Stimulated activated CD4-positive, alpha-beta T cell treated with anti-CD3 and anti-CD28 coated beads, Interleukin-2, amount 100 ng/mL, for 4 hours (primary cell): ENCODE measurements at places on chromosomes 6 and 20.
A peak's percentile ranks its signal among the peaks of the same experiment; 100 is the strongest.

- DNase-seq, result no peak
Observed at GRCh38 chr20:53944796-53945195, 125.6 kb downstream of the BCAS1 start.

GRCh38 chr6:6317386-6317785 is 3.1 kb downstream of the F13A1 start:
- no peak for DNase-seq

GRCh38 chr6:101080597-101080996 is 199.5 kb upstream of the ASCC3 start:
- DNase-seq, result no peak

DNA sequence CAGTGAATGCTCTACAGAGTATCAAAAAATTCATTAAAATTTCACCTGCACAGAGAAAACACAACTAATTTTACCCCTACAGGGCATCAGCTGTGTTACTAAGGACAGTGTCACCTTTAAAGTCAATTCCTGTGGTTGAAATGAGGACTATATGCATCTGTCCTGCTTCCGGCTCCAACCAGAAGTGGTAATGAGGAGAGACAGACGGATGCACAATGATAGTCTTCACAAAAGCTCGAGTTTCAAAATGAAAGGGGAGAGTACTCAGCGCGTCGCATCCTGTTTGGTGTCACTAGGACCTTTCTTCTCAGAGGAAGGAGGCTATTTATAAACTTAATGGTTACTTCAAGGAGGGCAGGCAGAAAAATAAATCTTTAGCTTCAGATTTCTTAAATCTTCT is 86.5 kb downstream of the LYRM4 start:
- DNase-seq, result no peak

GRCh38 chr20:16617056-16617455 is 43.8 kb upstream of the KIF16B start:
- no peak for DNase-seq

GRCh38 chr20:39309458-39309857 is 347.3 kb downstream of the DHX35 start:
- no peak for DNase-seq

DNA sequence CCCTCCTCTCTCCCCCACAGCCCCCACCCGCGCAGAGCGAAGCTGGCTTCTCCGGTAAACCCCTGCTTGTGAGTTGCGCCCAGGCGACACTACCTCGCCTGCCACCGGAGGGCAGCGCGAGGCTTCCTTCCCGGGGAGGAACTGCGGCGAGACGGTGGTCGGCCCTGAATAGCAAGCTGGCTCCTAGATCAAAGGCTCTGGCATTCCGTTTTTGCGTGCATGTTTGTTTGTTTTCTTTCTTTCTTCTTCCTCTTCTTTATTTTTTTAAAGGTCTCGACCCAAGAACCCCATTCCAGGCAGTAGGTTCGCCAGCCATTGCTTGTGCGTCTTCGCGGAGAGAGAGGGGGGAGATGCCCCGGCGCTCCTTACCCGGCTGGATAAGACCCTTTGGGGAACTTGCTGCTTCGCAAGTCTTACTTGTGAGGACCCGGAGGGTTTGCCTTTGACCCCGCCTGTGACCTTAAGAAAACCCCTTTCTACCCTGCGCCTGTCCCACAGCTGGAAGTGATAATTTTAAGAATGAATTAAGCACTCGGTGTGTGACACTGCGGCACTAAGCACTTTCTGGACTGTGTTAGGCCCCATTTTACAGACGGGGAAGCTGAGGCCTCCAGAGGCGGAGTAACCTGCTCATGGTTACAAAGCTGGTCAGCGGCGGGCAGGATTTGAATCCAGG is 92.7 kb upstream of the SIRPA start:
- no peak for DNase-seq

- DNase-seq, result no peak
Observed at GRCh38 chr20:44448753-44449546, 26.7 kb upstream of the TTPAL start.

DNA sequence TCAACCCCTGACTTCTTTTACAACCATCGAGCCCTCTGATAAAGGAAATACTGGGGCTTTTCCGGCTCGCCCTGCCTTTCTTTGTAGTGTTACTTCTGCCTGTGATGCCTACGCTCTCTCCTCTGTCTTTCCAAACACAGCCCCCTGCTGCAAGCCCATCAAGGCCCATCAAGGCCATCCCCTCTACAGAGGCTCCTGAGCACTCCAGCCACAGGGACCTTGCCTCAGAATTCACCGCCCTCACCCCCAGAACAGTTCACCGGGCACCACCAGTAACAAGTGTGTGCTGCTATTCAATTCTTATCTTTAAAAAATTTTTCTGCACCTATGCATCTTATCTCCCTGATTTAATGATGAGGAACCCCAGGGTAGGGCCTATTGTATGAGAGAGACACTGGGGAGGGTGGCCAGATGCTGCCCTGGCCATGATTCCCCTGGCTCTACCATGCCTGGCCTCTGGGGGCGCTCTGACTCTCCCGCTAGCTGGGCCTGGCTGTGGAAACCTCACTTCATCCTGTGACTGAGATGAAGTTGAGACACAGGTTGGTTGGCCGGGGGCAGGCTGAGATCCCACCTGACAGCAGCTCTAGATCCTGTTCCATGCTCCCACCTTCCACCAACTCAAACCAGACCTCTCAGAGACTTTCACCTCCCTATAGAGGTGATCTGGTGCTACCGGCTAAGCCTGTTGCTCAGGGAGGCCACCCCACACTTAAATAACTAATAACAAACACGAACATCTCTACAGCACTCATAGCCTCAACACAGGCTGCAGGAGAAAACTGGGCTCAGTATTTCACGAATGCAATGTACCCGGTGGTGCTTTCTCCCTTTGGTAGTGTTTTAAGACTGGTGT is 19.2 kb upstream of the GLP1R start:
- DNase-seq, result peak; percentile 6

- no peak for DNase-seq
Observed at GRCh38 chr20:40009542-40009941, 679.5 kb downstream of the MAFB start.

- no peak for DNase-seq
Observed at GRCh38 chr6:24777227-24777626, 2.5 kb downstream of the GMNN start.

- DNase-seq, result no peak
Observed at GRCh38 chr6:150212778-150213177, 69.9 kb downstream of the PPP1R14C start.

- DNase-seq, result no peak
Observed at GRCh38 chr6:136533487-136533886, 16.7 kb downstream of the MAP7 start.

- DNase-seq, result no peak
Observed at GRCh38 chr6:17884498-17885478, 102.6 kb downstream of the KIF13A start.

- DNase-seq, result no peak
Observed at GRCh38 chr20:59748619-59749191, 144.4 kb downstream of the PHACTR3 start.

- no peak for DNase-seq
Observed at GRCh38 chr6:40832691-40833090, 206.3 kb downstream of the UNC5CL start.

GRCh38 chr6:13470238-13471140 is 16.9 kb downstream of the GFOD1 start:
- no peak for DNase-seq

GRCh38 chr6:169989594-169989993 is 238.2 kb downstream of the ERMARD start:
- no peak for DNase-seq

DNA sequence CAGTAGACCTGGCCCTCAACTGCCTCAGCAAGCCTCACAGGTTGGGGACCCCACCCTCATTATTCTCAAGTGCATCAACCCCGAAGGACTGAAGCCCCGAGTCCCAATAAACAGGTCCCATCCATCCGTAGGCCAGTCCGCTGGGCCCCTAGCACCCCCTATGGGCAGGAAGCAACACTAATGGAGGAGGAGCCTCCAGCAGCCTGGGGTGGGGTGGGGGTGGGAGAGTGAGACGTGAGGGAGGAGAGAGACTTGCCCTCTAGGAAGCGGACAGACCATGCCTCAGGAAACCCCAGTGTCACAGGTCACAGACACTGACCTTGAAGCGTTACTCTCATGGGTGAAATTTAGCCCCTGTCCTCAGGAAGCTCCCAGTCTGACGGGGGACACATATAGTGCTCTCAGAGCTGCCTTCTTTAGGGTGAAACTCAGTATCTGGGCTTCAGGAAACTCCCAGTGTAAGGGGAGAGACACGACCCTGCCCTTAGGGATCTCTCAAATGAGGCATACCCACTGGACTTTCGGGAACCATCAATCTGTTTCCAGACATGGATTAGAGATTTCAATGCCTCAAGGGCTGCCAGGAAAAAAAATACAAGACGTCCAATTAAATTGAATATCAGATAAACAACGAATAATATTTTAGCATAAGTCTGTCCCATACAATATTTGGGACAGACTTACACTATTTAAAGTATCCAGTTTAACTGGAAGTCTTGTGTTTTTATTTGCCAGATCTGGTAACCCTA is 125.8 kb downstream of the MRPL14 start:
- no peak for DNase-seq

DNA sequence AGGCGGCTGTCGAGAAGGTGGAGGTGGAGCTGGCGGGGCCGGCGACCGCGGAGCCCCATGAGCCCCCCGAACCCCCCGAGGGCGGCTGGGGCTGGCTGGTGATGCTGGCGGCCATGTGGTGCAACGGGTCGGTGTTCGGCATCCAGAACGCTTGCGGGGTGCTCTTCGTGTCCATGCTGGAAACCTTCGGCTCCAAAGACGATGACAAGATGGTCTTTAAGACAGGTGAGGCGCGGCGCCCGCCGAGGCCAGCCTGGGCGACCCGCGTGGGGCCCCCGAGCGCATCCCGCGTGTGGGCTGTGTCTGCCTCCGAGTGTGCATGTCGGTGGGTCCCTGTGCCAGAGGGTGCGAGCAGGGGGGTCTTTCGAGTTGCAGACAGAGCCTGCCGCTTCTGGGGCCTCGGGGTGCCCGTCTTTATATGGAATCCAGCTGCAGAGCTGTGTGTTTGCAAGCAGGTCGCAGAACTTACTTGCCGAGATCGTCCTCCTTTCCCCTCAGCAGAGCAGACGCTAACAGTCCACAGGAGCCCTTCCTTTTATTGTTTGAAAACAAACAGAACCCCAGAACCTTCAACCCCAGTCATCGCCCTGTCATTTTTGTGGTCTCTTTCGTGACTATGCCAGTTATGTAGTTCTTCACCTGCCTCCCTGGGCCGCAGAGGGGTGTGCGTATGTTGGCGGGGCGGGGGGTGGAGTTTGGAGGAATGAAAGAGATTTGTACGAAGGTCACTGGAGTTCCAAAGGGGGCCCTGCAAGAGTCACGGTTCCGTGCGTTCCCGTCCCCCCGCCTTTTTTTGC is 766 bp downstream of the SLC16A10 start:
- peak; percentile 54 for DNase-seq

GRCh38 chr6:161273274-161273751 is 548 bp downstream of the AGPAT4 start:
- DNase-seq, result peak; percentile 6

- DNase-seq, result no peak
Observed at GRCh38 chr20:34047917-34048316, 54.2 kb downstream of the RALY start.

DNA sequence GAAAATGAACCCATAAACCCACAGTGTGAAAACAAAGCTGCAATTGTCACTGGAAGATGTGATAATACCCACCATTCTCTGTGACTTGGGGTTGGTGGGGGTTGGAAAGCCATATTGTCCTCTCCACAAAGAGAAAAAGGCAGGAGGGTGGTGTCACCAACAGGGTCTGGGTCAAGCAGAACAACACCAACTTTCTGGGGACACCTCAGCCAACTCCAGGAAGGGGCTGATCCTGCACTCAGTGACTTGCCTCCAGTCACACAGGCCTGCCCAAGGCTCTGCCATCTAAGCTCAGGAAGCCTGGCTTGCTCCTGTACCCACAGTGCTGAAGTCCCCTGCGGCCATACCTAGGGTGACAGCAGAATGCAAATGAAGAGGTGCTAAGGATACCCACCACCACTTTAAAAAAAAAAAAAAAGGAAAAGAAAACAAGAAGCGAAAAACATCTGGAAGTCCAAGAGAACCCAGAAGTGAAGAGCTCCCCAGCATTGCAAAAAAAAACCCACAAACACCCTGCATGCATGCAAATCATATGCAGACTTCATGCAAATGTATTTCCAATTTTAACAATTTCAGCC is 110.6 kb downstream of the PREX1 start:
- DNase-seq, result no peak
